Naive thymus-derived CD4-positive, alpha-beta T cell (primary cell): ENCODE measurements at places on chromosomes 4 and X.

DNA sequence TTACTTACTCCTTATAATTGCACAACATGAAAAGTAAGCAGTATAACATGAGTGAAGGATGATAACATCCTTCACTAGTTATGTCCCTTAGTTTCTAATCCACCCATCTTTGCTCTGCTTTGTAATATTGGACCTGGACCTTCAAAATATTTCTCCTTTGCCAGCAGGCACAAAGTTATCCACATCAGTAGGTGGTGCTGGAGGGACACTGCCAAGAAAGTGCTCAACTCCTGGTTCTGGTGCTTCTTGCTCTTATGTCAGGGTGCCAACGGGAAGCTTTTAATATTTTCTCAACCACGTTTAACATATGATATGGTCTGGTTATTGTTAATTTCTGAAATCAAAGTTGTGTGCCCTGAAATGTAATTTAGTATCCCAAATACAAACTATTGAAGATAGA, 49.1 kb downstream of the TMEM165 start:
- no peak for DNase-seq

GRCh38 chr4:27191592-27191991, 331.0 kb downstream of the STIM2 start:
- no peak for DNase-seq

DNA sequence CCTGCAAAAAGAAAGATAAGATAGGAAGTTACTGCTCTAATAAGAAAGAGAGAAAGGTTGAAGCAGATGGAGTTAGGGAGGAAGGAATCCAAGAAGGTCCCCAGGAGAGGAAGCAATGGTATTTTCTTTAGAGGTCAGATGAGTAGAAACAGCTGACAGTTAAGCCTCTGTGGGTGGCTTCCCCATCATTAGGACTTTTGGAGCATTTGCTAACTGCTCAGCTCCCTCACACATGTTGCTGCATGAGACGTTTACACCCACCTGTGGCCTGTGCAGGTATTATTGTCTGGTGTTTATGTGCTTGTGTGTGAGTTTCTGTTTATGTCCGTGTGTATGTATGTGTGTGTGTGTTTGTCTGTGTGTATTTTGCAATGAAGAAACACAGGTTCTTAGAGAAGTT, 346.8 kb downstream of the RAB28 start:
- no peak for DNase-seq

DNA sequence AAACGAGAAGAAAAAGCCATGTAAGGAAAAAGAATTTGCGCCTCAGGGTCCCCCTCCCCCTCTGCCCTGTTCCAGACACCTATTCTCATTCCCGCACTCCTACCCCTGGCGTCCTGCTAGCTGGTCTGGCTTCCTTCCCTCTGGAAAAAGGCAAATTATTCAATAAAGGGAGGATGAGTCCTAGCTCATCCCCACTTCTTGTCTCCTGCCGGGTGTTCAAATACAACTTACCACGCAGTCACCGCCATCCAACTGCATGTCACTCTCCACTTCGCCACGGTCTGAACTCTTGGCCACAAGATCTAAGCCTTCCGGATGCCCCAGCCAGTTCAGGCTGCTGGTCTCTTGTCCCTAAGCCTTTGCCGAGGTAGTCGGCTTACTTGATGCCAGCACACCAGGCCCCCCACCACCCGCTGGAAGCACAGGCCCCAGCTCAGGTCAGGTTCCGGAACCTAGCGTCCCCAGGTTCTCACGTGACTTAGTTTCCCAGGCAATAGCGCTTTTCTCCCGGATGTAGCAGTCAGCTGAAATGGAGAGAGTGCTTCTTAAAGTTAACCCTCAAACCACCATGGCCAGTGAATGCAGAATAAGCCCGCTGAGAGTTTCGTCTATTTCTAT, 209.6 kb upstream of the SPIN4 start:
- peak; percentile 59 for DNase-seq

GRCh38 chr4:155822572-155822971, 43.5 kb downstream of the ASIC5 start:
- no peak for DNase-seq

GRCh38 chr4:95048296-95048695, 290.5 kb downstream of the BMPR1B start:
- no peak for DNase-seq

- DNase-seq = no peak
Measured at GRCh38 chr4:86291180-86291579, 68.7 kb downstream of the MAPK10 start.

DNA sequence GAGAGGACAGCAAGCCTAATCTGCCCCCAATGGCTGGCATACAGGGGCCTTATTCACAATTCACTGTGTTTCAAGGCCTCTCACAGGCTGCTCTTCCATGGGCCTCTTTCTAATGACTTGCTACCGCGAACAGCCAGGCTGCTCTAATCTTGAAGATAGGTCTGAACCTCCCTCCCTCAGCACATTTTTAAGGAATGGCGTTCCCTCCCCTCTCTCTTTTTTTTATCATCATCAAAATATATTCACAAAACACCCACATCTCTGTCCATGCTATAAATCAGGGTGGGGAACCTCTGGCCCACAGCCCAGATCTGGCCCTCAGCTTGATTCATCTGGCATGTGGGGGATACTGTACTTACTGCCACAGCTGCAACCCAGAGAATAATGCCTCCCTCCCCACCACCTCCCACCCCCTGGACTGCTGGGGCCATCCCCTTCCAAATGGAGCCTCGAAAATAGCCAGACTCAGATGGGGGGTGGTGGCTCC, 76.2 kb upstream of the PLAC1 start:
- no peak for DNase-seq

DNA sequence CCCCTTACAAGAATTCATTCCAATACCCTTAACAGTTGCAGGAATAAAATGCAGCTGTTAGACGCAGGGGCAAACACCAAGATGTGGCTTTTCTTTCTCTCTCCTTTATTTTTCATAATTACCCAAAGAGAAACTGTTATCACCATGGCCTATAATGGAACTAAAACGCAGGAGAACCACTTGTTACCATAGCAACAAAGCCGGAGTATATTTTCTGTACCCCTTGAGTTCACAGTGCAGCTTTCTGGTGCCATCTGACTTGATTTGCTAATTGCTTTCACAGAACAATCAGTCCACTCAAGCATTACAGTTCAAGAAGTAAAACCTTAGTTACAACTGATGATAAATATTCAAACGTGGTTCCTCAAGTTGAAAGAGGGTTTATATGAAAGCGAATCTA, 157.9 kb downstream of the AMELX start:
- no peak for DNase-seq
